ENCODE measurements at places on chromosomes 5 and 9. TPM values are rescaled to one million over a fixed set of nuclear protein-coding genes. Genes with fewer than 3 reads are reported as not detected.

DNA sequence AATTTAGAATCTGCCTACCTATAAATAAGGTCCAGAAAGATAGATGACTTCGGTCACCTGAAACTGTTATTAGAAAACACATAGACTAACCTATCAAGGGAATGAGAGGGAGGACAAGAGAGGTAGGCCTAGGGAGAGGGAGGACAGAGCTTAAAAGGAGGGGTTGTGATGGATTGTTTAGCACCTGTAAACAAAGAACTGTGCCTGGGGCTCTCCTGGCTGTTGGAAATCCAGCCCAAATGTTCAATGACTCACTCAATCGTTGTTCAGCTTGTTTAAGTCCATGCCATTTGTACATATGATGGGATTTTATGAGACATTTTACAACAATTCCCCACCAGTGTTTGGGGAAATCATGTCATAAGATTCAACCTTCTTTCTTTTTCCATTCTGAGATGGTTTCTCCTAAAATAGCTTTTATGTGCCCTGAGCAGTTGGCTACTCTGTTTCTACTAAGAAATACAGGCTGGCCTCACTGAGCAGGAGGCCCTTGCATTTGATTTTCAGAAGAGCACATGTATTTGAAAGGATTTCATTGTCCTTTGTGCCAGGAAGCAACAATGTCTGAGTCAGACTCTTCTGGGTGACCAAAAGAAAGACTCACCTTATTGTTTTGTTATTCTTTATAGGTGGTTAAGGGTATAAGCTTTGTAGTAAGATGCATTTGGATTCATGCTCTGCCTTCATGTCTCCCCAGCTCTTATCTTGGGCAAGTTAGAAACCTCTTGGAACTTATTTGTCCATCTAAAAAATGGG is 48.2 kb upstream of the GPR151 start:
- DNase-seq = no peak

DNA sequence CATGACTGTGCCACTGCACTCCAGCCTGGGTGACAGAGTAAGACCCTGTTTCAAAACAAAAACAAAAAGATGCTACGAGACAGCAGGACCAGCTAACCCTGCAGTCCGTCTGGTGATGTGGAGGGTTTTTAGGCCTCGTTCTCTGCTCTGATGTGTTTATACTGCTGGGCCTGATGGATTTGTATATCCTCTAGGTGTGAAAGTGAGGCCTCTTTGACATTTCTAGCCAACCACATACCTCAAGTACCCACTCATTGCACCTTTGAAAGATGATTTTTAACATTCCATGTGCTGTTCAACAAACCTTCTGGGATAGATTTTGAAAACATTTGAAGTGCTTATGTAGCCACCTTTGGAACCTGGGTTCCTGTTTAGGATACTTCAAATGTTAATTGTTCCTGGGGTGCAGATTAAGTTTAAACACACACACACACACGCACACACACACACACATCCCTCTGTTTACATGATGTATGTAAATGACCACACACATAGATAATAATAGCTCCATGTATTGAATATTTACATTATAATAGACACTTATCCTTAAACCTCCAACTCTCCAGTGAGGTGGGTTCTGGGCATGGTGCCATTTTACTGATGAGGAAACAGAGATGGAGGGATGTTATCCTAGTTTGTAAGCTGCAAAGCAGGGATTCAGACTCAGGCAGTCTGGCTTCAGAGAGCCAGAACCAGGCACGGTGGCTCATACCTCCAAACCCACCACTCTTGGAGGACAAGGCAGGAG is 48.8 kb upstream of the GOLPH3 start:
- no peak for DNase-seq

GRCh38 chr5:56480705-56481427 is 247.7 kb upstream of the ANKRD55 start:
- DNase-seq = peak; percentile 57

INSL4 gene
- not detected for total RNA-seq

DNA sequence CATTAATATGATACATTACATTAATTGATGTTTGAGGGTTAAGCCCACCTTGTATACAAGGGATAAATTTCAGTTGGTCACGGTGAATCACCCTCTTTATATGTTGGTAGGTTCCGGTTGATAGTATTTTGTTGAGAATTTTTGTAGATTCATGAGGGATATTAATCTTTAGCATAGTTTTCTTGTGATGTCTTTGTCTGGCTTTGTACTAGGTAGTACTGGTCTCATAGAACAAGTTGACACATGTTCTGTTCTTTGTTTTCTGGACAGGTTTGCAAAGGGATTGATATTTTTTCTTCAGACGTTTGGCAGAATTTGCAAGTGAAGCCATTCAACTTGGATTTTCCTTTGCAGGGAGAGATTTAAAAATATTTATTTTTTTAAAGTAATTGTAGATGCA is 49.1 kb upstream of the CLK4 start:
- no peak for DNase-seq

GRCh38 chr5:154164249-154164581 is 26.3 kb upstream of the GALNT10 start:
- DNase-seq = no peak

GRCh38 chr5:132103332-132103951 is 29.9 kb downstream of the CSF2 start:
- DNase-seq = no peak

- DNase-seq = no peak
Measured at GRCh38 chr5:80070338-80071056, 35.3 kb downstream of the THBS4 start.

GRCh38 chr9:82665324-82665723 is 397.6 kb downstream of the RASEF start:
- DNase-seq = no peak

PCDH12 gene
- 0.25 TPM for total RNA-seq

- DNase-seq = peak; percentile 83
Measured at GRCh38 chr5:102296178-102296817, at the start of gene SLCO4C1. SLCO4C1 (minus strand) TSS chr5:102296284; CDS start chr5:102296262, 22 bp downstream.
